NCI-H2107 (cell line): ENCODE measurements at places on chromosomes 4 and X.

GRCh38 chr4:106114270-106114669 lies 201.7 kb downstream of the TBCK start:
- no peak for DNase-seq

GRCh38 chr4:72031868-72032608 lies at the start of gene NPFFR2:
Gene NPFFR2 (plus strand): TSS chr4:72032000. CDS start chr4:72128592, 96,592 bp downstream.
- DNase-seq: no peak

DNA sequence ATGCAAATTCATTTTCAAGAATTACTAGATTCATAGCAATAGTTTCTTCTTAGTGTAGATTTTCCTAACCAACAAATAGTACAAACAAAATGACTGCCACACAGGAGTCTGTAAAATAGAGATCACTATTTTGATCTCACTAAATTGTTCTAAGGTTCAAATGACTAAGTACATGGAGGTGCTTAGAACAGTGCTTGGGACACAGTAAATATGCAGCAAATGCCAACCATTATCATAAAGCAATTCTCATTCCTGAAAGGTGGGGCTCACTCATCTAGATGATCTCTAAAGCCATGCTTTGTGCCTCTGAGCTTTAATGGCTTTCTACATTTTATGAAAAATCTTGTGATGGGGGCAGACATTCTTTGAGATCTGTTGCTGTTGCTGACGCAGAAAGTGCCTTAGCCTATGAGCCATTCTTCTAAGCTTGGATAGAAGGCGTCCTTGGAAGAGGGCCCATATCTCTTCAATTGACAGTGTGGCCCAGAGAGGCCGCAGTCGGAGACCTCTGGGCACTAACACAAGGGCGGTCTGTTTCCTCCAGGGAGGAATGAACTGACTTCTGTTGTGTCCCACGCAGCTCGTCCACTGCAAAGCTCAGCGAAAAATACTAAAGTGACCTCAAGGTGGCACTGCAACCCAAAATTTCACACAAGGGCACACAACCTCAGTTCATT lies 23.5 kb downstream of the TLR10 start:
- no peak for DNase-seq

DNA sequence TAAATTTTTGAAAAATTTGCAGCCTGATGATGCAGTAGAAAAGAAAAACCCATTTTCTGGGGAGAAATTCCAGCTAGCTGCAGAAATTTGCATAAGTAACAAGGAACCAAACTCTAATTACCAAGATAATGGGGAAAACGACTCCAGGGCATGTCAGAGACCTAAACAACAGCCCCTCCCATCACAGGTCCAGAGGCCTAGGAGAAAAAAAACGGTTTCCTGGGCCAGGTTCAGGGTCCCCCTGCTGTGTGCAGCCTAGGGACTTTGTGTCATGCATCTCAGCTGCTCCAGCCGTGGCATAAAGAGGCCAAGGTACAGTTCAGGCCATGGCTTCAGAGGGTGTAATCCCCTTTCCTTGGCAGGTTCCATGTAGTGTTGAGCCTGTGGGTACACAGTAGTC lies 733.7 kb upstream of the CT83 start:
- no peak for DNase-seq

GRCh38 chr4:185840953-185841352 lies 29.0 kb upstream of the SORBS2 start:
- no peak for DNase-seq

- DNase-seq: no peak
These were observed 68.1 kb upstream of the ZMAT1 start for GRCh38 chrX:101999644-102000539.

- no peak for DNase-seq
These were observed 36.0 kb upstream of the TTC29 start for GRCh38 chr4:146981651-146982050.
